Stimulated activated memory B cell treated with anti-CD40 and anti-IgM and Interleukin-4, amounts not matched to agents 10 μg/mL and 1 μg/mL and 100 μg/mL, for 72 hours (primary cell): ENCODE measurements at places on chromosomes 12 and 14.
A peak's percentile ranks its signal among the peaks of the same experiment; 100 is the strongest.

DNA sequence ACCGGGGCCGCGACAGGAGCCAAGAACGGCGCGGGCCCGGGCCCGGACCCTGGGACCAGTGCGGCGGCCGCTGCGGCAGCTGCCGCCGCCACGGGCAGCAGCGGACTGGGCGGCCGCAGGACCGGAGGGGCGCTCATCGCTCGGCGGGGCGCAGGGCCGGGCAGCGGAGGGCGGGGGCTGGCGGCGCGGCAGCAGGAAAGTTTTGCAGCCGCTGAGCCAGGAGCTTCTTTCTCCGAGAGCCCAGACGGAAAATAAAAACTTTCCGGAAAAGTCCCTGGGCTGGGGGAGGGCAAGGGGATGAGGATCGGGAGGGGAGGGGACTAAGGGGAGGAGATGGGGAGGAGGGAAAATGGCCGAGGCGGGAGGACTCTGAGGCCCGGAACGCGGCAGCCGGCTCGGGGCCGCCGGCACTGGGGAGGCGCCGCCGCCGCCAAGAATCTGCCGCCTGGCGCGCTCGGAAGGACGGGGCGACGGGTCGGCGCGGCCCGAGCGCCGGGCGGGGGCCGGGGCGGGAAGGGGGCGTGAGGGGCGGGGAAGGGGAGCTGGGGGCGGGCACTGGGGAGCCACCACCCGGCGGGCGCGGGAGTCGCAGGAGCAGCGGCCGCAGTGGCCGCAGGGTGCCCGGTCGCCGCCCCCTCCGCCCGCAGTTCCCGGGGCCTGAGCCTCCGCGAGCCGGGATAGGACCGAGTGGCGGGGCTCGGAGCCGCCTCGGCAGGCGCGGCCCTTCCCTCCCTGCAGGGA is at the start of gene PRKD1:
Gene PRKD1, minus strand, starts transcription at position 472 of the 741 bp plus-strand sequence.
- peaks cover 36% of the 10 kb centered on the region for H3K27me3 ChIP-seq
- ATAC-seq = peak; percentile 74
- peaks cover 10% of the 10 kb centered on the region for H3K4me1 ChIP-seq
- no peak within 1 kb of the TSS for H3K27ac ChIP-seq
- peaks cover 8% of the 10 kb centered on the region for H3K36me3 ChIP-seq
- H3K4me3 ChIP-seq = peak within 1 kb of the TSS; percentile 86

DNA sequence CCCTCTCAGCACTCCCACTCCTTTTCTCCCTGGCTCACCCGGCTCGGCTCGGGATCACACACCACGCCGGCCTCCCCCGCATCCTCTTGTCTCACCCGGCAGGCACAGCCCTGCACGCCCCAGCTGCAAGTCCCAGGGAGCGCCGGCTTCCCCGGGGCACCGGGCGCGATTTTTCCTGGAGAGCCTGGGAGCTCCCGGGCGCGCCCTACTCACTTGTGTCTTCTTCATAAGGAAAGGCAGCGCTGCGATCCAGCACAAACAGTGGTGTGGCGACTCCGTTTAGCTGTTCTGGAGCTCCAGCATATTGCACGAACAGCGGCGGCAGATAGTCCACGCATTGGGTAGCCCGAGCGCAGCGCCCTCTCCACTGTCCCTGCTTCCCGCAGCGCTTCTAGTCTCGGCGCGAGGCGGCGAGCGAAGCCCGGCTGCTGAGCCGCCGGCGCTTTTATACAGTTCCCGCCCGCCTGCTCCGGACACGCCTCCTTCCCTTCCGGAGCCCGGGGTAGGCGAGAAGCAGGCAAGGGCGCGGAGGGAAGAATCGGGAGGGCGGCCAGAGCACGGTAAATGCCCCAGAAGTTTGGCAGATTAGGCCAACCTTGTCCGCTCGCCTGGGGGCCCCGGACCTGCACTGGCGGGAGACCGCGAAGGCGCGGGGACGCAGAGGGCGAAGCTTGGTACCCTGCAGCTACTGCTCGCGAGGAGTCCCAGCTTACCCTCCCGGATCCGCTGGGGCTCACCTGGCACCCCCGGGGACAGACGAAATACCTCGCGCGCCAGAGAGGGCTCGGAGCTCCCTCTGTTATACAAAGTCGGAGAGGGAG is at the start of gene KITLG:
Gene KITLG, minus strand, starts transcription at position 421 of the 821 bp plus-strand sequence. Its CDS starts 193 bp downstream, at position 228.
- H3K4me3 ChIP-seq = peak within 1 kb of the TSS; percentile 32
- ATAC-seq = peak; percentile 39
- peaks cover 10% of the 10 kb centered on the region for H3K4me1 ChIP-seq
- H3K27ac ChIP-seq = no peak within 1 kb of the TSS

DNA sequence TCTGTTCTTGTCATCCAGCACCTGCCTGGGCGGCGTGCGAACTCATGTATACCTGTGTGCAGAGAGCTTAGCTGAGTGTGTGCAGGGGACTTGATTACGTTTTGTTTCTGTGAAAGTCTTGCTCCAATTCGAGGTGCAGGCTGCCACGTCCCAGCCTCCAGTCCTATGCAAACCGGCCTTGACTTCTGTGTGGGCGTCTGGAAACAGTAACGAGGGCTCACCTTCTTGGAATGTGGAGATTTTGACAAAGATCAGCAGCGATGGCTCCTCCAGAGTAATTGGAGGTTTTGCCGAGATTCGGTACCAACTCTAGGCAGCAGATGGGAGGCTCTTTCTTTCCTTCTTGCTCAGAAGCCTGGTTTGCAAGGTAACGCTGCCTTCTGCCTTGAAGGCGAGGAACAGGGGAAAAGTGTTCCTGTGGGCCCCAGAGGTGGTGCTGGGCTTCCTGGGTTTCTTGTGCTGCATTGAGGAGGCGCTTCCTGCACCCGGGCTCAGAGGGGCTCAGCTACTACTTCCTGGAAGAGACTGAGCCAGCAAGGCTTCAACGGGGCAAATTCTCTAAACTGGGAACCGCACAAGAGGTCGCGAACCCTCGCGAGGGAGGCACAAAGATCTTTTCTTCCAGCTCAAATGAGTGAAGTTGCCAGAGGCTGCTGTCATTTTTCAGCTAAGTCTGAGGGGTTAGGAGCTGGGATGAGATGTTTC is 249.0 kb downstream of the AACS start:
- H3K4me3 ChIP-seq = no peak overlapping the region
- peaks cover 43% of the 10 kb centered on the region for H3K27me3 ChIP-seq
- no peaks in the 10 kb centered on the region for H3K4me1 ChIP-seq
- H3K36me3 ChIP-seq = no peaks in the 10 kb centered on the region
- H3K27ac ChIP-seq = no peak overlapping the region
- no peak for ATAC-seq

- peaks cover 6% of the 10 kb centered on the region for H3K4me1 ChIP-seq
- no peaks in the 10 kb centered on the region for H3K36me3 ChIP-seq
- ATAC-seq = no peak
- no peaks in the 10 kb centered on the region for H3K27me3 ChIP-seq
- no peak within 1 kb of the TSS for H3K27ac ChIP-seq
Observed at GRCh38 chr14:39233680-39234326, at the start of gene MIA2. Gene MIA2 (plus strand): TSS chr14:39233915. CDS start chr14:39234115, 200 bp downstream.

GRCh38 chr12:123995023-123995748 is 22.2 kb downstream of the ZNF664 start:
- peaks cover 21% of the 10 kb centered on the region for H3K4me1 ChIP-seq
- H3K27ac ChIP-seq = no peak overlapping the region
- no peaks in the 10 kb centered on the region for H3K27me3 ChIP-seq
- H3K36me3 ChIP-seq = peaks cover 62% of the 10 kb centered on the region
- no peak overlapping the region for H3K4me3 ChIP-seq

- peaks cover 25% of the 10 kb centered on the region for H3K4me1 ChIP-seq
- no peak overlapping the region for H3K27ac ChIP-seq
- no peaks in the 10 kb centered on the region for H3K36me3 ChIP-seq
- H3K27me3 ChIP-seq = peaks cover 39% of the 10 kb centered on the region
- H3K4me3 ChIP-seq = peak overlapping the region; percentile 64
Observed at GRCh38 chr14:105411017-105411941, 8.3 kb upstream of the MTA1 start.

- H3K27me3 ChIP-seq = peaks cover 36% of the 10 kb centered on the region
- no peaks in the 10 kb centered on the region for H3K4me1 ChIP-seq
- no peak within 1 kb of the TSS for H3K4me3 ChIP-seq
- ATAC-seq = peak; percentile 31
- H3K36me3 ChIP-seq = no peaks in the 10 kb centered on the region
Observed at GRCh38 chr12:64390275-64390851, at the start of gene C12orf56. Gene C12orf56 (minus strand): TSS chr12:64390758. CDS start chr12:64390565, 193 bp downstream.

- no peaks in the 10 kb centered on the region for H3K27me3 ChIP-seq
- peaks cover 34% of the 10 kb centered on the region for H3K36me3 ChIP-seq
- no peak overlapping the region for H3K4me3 ChIP-seq
Observed at GRCh38 chr12:94977766-94978468, 25.6 kb downstream of the NDUFA12 start.

DNA sequence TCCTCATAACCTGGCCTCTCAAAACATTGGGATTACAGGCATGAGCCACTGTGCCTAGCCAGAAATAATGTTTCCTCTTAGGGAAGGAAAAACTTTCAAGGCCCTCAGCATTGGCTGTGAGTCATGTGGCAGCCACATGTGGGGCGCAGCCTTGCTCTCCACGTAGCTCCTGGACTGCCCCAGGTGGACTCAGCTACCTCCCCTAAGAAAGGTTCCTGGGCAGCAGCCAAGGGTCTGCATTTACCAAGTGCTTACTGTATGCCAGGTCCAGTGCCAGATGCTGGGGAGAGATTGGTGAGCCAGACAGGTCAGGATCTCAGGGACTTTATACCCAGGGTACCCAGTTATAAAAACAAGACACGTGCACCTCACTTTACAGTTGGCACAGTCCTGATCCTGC is 3.7 kb upstream of the TRPV4 start:
- no peak overlapping the region for H3K27ac ChIP-seq
- no peaks in the 10 kb centered on the region for H3K36me3 ChIP-seq
- no peak overlapping the region for H3K4me3 ChIP-seq
- peaks cover 45% of the 10 kb centered on the region for H3K27me3 ChIP-seq
- no peak for ATAC-seq
